Kidney capillary endothelial cell (primary cell): ENCODE measurements at places on chromosomes 1 and 21.

DNA sequence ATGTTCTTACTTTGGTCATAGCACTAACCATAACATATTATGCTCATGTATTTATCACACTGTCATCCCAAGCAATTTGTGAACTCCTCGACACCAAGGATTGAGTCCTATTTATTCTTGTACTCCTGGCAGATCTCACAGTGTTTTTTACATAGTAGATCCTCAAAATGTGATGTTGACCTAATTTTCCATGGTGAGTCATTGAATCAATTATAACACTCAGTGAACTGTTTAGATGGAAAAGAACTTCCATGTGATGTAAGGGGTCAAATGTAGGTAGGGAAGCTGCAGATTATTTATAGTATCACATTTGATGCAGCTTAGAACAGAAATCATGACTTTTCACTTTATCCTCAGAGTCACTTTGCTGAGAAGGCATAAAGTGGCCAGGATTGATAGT, 281.9 kb upstream of the ADAMTS5 start:
- DNase-seq, result no peak

DNA sequence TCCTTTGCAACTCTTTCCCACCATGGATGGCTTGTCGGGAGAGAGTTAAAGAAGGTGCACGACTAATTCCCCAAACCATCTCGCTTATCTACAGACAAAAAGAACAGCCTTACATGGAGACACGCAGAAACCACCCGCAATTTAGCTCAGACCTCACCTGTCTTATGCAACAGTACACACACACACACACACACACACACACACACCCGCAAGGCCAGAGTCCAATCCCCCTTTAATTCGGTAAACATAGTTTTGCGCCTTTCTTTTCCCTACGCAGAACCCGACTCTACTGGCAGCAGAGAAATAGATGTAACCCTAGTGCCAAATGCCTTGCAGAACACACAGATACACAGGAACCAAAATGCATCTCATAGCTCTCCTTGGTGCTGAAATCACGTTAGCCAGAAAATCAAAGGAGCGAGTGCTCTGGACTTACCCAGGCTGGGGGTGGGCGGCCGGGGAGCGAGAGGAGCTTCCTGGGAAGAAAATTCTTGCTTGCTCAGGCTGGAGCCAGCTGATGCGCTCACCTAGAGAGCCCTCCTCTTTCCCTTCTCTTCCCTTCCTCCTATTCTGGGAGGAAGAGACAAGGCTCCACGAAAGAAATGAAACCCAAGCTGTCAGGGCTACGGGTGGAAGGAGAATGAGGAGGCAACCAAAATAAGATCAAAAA, 470 bp downstream of the TNR start:
- peak; percentile 42 for DNase-seq

GRCh38 chr1:55363268-55363667, 148.1 kb upstream of the USP24 start:
- DNase-seq, result no peak

DNA sequence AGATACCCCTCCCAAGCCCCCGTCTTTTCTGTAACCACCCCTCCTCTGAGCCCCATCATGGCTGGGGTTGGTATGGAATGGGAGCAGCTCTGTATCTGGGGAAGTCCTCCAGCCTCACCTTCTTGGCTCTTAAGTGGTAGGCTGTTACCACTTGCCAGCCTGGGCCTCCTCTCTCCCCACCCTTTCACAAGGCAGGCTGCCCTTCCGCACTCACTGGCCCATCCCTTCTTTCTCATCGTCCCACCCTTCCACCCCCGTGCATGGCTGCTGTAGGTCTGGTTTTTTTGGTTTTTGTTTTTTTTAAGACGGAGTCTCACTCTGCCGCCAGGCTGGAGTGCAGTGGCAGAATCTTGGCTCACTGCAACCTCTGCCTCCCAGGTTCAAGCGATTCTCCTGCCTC, 5.2 kb downstream of the CYB561D1 start:
- no peak for DNase-seq

- no peak for DNase-seq
Measured at GRCh38 chr21:43029785-43030184, 45.9 kb downstream of the CBS start.

- no peak for DNase-seq
Measured at GRCh38 chr1:56965916-56966697, at the start of gene C8B. TSS of gene C8B (minus strand) at chr1:56966015. CDS start at chr1:56965948, 67 bp downstream.

GRCh38 chr1:206510371-206510770, 3.0 kb downstream of the RASSF5 start:
- DNase-seq, result no peak

GRCh38 chr1:245153081-245153551, 1.7 kb upstream of the KIF26B start:
- DNase-seq, result peak; percentile 70

DNA sequence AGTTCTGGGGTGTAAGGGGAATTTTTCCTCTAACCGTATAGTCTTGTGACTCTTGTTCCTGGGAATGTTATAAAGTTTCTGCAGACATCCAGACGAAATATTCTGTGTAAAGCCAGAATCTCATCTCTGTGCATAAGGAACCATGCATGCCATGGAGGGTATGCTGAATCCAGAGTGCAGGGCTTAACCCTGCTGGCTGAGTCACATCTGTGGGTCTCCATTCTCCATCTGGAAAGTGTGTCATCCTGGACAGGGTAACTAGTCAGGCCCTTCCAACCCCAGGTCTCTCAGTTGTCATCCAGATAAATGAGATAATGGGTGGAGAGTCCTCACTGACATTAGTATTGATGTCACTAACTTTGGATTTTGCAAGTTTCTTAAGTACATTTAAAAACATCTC, 48.8 kb downstream of the ATP5PO start:
- DNase-seq, result no peak

DNA sequence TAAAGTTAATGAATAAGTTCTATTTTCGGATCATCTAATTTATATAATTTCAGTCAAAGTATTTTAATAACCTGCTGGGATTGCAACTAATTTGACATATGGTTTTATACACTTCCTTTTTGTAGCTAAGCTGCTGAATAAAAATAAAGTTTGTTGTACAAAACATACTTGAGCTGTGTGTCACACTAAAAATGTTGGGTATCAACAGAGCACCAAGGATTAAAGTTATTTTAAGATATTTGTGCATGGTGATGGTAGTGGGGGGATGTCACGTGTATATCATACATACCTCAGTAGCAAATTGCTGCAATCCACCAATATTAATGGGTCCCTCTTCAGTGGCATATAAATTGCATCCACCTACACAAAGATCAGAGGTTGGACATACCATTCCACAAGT, 199.6 kb downstream of the DPYD start:
- DNase-seq, result no peak

DNA sequence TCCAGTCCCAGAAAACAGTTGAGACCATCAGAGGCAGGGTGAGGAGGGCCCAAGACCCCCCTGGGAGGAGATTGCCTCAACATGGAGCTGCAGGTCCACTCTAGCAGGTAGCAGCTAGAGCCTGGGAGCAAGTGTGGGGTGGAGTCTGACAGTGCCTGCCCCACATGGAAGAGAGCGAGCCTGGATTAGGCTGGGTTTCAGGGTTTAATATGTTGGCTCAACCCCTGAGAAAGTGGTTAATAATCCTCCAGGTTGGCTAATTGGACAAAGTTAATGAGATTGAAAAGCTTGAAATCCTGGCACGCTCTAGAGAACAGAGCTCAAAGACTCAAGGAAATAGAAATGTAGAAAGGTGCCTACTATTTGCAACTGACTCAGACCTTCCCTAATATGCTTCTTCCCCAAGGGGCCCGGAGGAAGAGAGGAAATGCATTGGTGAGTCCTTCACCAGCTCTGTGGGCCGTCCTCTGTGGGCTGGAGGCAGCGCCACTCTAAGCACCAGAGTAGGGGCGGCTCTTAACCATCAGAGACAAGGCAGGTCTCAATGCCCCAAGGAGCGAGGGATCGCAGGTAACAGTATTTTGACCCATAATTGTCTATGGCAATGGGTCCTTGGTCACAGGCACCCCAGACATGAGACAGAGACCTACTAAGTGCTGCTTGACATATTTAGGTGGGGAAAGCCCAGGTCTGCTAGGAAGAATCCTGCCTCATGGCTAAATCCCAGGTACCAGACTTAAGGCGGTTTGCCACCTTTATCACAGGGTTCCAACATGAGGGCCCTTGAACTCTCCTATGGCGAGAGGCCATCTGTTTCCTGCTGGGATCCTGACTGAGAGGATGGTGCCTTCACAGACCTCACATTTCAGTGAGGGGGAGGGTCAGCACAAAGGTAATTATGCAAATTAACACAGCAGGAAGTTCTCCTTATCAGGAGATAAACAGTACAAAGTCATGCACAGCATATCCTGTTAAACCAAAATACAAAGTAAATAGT, 33.8 kb downstream of the RSPH1 start:
- no peak for DNase-seq

- DNase-seq, result no peak
Measured at GRCh38 chr1:34778381-34778780, 2.6 kb upstream of the GJB3 start.

GRCh38 chr1:54016343-54017282, 1.4 kb downstream of the LDLRAD1 start:
- DNase-seq, result no peak

- DNase-seq, result no peak
Measured at GRCh38 chr1:224433701-224434672, 610 bp downstream of the WDR26 start.

DNA sequence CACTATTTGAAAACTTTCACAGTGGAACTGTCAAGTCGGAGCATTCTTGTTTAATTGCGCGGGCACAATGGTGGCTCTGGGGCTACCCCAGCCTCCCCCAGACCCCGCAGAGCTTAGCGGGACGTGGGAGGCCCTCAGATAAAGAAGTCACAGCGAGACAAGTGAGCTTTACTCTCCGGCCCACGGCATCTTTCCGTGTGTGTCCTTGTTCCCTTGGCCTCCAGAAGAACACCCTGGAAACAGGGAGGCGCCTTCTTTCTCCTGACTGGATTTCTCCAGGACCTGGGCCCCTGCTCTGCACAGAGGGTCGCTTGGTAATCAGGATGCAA, 382.8 kb downstream of the RRAGC start:
- DNase-seq, result no peak

DNA sequence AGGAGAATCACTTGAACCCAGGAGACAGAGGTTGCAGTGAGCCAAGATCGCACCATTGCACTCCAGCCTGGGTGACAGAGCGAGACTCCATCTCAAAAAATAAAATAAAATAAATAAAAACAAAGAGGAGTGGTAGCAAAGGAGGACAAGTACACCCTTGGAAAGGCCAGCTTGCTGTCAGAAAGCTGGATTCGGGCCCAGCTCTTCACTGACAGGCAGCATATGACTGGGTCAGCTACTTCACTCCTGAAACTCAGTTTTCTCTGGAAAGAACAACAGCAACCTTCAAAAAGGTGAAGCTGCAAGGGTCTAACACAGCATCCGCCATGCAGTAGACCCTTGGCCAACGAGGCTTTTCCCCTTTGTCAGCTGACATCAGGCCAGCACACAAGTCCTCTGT, 156.0 kb upstream of the TIAM1 start:
- DNase-seq, result no peak
